PC-9 (cell line): ENCODE measurements at places on chromosomes 3 and 15. TPM values are rescaled to one million over a fixed set of nuclear protein-coding genes. Genes with fewer than 3 reads are reported as not detected.

DNA sequence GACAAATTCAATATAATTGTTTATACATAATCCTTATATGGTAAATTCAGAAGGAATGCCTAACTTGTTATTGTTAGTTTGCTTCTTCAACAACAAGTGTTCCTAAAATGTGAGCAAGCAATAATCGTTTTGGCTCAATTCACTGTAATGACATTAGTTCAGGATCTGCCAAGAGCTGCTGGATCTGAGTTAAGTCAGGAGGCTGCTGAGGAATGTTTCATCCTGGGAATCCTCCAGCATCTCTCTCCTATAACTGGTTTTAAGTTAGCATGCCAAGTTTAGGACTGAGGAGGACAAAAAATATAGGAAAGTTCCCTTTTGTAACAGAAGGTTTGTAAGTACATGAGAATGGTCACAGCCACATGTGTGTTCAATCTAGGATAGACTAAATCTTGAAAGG is 4.9 kb upstream of the GTF2A2 start:
- H3K36me3 ChIP-seq, result peaks cover 3% of the 10 kb centered on the region
- no peak overlapping the region for H3K27ac ChIP-seq
- H3K27me3 ChIP-seq, result no peaks in the 10 kb centered on the region
- no peaks in the 10 kb centered on the region for H3K4me1 ChIP-seq

ADIPOQ gene
- total RNA-seq, result not detected in 2 replicates

- no peaks in the 10 kb centered on the region for H3K27me3 ChIP-seq
- H3K4me3 ChIP-seq, result no peak overlapping the region
- no peaks in the 10 kb centered on the region for H3K4me1 ChIP-seq
- no peak for DNase-seq
- no peaks in the 10 kb centered on the region for H3K36me3 ChIP-seq
- no peak overlapping the region for H3K27ac ChIP-seq
Observed at GRCh38 chr15:88509964-88510363, 36.5 kb downstream of the DET1 start.

DNA sequence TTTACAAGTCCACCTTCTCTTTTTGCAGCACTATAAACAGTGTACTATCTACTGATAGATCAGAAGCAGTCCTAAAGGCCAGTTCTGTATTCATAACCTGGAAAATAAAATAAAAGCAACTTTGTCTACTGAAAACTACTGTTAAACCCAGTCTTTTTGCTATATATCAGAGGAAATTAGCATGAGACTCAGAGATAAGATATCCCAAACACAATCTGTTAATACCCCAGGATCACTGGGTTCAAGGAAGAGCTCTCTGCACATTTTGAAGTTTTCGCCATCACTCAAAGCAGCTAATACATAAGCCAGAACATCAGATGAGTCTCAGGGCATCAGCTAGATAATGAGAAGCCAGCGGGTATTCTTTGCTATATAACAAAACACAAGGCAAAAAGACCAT is 21.8 kb downstream of the OSBPL10 start:
- no peaks in the 10 kb centered on the region for H3K27me3 ChIP-seq
- H3K4me1 ChIP-seq, result peaks cover 8% of the 10 kb centered on the region; the same call in 1 of the 2 replicates
- H3K27ac ChIP-seq, result no peak overlapping the region
- no peaks in the 10 kb centered on the region for H3K36me3 ChIP-seq

- H3K4me3 ChIP-seq, result no peak overlapping the region
- H3K27ac ChIP-seq, result no peak overlapping the region
- DNase-seq, result no peak
- H3K36me3 ChIP-seq, result no peaks in the 10 kb centered on the region
- no peaks in the 10 kb centered on the region for H3K27me3 ChIP-seq
- H3K4me1 ChIP-seq, result no peaks in the 10 kb centered on the region
Observed at GRCh38 chr15:25236861-25237155, 202.0 kb downstream of the UBE3A start.

C3orf70 gene
- total RNA-seq, result not detected in 2 replicates

ABI3BP gene
- 3.4 and 4.2 TPM in 2 replicates for total RNA-seq

DNA sequence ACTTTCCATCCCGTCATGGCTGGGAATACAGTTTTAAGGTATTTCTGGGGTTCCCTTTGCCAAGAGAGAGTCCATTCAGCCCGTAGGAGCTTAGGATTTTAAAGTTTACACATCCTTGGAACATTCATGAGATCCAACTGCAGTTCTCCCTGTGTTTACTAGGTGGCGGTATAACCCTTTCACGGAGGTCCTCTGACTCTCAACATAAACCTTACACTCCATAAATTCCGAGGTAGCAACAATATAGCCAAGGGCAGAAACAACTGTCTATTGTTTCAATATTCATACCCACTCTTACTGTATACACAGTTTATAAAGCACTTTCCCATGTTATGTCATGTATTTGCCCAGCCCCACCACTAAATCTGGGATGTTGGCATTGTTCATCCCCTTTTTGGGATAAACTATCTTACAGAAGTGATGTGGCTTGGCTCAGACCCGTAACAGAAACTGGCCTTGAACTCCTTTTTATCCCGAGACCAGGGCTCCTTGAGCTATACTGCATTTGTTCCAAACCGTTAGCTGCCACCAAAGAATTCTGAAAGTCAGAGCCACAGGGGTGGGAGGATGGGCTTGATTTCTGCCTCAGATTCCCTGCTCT is 69.2 kb upstream of the COL6A5 start:
- H3K27ac ChIP-seq, result no peak overlapping the region
- peaks cover 31% of the 10 kb centered on the region for H3K27me3 ChIP-seq
- no peaks in the 10 kb centered on the region for H3K4me1 ChIP-seq
- DNase-seq, result peak; percentile 51

DNA sequence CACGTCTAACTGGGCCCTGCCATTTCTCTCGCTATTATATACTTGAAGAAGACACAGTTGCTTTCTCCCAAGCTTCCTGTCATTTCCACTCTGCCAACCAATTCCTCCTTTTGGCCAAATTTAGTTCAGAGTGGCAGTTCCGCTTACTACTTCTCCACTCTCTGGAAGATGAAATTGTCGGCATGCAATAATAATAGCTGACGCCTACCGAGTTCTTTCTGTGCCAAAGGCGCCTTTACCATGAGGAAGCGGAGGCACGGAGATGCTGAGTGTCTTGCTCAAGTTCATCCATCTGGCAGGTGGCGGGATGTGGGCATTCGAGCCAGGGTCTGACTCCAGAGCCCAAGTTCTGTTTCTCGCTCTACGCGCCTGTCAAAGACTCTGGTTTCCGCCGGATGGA is 14.6 kb upstream of the NRROS start:
- no peaks in the 10 kb centered on the region for H3K36me3 ChIP-seq
- H3K27ac ChIP-seq, result no peak overlapping the region
- H3K4me3 ChIP-seq, result no peak overlapping the region
- H3K4me1 ChIP-seq, result no peaks in the 10 kb centered on the region
- DNase-seq, result no peak

- H3K4me1 ChIP-seq, result no peaks in the 10 kb centered on the region
- H3K4me3 ChIP-seq, result no peak overlapping the region
- DNase-seq, result no peak
- H3K27ac ChIP-seq, result no peak overlapping the region
Observed at GRCh38 chr3:172071780-172072330, 32.5 kb downstream of the FNDC3B start.

DNA sequence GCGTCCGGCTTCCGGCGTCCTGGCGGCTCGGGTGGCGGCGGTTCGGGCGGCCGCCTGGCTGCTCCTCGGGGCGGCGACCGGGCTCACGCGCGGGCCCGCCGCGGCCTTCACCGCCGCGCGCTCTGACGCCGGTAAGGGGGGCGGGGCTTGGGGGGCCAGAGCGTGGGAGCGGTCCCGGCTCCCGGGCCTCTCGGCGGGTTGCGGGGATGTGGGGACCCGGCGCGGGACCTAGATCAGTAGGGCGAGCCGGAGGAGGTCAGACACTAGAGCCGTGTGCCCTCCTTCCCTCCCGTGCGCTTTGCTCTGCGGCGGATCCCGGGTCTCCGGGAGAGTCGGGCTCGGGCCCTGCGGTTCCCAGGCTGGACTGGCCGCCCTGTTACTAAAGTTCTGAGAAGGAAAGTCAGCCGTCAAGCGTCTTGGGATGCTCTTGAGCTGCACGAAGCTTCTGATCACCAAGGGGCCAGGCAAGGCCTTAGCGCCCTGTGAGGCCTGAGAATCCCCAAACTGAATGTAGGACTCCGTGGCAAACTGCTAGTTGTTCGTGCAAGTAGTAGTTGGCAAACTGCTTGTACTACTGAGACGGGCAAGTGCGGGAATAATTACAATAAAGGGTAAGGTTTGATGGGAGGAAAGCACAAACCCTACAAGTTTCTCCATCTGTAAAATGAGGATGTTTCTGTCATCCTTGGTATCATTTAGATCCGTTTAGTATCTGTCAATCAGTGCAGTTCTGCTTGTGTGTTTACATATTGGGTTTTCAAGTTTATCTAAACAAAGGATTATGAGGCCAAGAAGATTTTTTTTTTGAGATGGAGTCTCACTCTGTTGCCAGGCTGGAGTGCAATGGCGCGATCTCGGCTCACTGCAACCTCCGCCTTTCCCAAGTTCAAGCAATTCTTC is 587 bp downstream of the PIGX start:
- H3K4me3 ChIP-seq, result peak overlapping the region; percentile 93
- DNase-seq, result no peak
- peak overlapping the region; percentile 43 for H3K27ac ChIP-seq
- H3K4me1 ChIP-seq, result peaks cover 18% of the 10 kb centered on the region

GASK1A gene
- total RNA-seq, result not detected in 2 replicates

CD200R1 gene
- total RNA-seq, result 0.20 and 0.63 TPM in 2 replicates

DNA sequence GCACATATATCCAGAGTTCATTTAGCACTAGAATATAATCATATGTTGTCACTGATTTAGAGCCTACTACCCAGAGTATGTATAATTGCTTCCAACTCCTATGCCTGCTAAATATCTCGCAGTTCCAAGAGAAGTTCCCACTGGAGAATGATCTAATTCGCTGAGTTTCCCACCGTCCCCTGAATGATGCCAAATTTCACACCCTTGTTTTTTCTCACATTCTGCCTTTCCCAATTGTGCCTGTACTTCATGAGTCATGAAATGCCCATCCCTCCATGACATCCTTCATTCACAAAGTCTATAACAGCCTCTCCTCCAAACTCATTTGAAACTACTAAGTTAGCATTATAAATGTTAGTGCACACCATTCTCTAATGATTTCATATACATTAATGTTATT is 177.2 kb downstream of the CBLB start:
- no peak for DNase-seq
- no peak overlapping the region for H3K4me3 ChIP-seq
- H3K27me3 ChIP-seq, result no peaks in the 10 kb centered on the region
- no peak overlapping the region for H3K27ac ChIP-seq
- H3K4me1 ChIP-seq, result no peaks in the 10 kb centered on the region

DNA sequence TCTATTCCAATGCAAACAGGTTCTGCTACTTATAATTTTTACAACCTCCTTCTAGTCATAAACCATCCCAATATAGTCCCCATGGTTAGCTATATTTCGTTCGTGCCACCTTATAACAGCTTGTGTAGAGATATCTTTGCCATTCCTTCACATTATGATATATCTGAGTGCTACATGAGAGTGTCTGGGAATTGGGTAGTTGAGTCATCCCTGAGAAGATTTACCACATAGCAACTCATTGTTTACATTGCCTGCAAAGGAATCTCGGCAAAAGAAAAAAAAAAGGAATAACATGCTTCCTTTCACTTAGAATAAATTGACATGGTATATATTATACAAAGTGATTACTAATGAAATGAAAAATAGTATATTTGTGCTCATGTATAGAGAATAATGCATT is 86.0 kb upstream of the VGLL3 start:
- peak; percentile 79 for DNase-seq
- no peak overlapping the region for H3K27ac ChIP-seq
- peaks cover 13% of the 10 kb centered on the region for H3K4me1 ChIP-seq
- H3K4me3 ChIP-seq, result no peak overlapping the region
- no peaks in the 10 kb centered on the region for H3K27me3 ChIP-seq

GRCh38 chr3:124442463-124442862 is 287.8 kb upstream of the UMPS start:
- no peak for DNase-seq
- H3K27ac ChIP-seq, result no peak overlapping the region
- H3K4me1 ChIP-seq, result no peaks in the 10 kb centered on the region

GRCh38 chr3:110564674-110565073 is 506.9 kb upstream of the NECTIN3 start:
- H3K36me3 ChIP-seq, result no peaks in the 10 kb centered on the region
- no peak overlapping the region for H3K27ac ChIP-seq
- no peak for DNase-seq
- 0 out of 2 replicates have a peak, but pooled peaks cover 9% of the 10 kb centered on the region for H3K4me1 ChIP-seq
- H3K27me3 ChIP-seq, result no peaks in the 10 kb centered on the region

BBX gene
- total RNA-seq, result 91.7 and 92.5 TPM in 2 replicates

GRCh38 chr3:58560771-58561311 is 16.4 kb downstream of the FAM107A start:
- H3K27me3 ChIP-seq, result no peaks in the 10 kb centered on the region
- no peak overlapping the region for H3K4me3 ChIP-seq
- no peak overlapping the region for H3K27ac ChIP-seq
- H3K36me3 ChIP-seq, result no peaks in the 10 kb centered on the region

DNA sequence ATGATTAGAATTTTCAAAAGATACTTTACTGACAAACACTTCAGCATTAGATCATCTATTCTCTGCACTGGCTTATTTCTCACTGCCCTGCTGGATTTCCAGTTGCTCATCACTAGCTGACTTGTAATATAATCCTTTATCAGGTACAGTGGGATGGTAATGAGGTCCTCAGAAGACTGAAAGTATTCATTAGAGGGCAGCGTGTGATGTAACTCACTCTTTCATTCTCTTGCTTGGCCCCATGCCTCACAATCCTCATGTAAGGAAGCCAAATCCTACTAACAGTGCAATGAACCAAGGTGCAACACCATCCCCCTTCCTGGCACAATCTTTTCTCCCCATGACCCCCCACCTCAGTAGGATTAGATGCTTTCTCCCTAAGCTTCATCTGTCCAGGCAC is 289.9 kb downstream of the CTNNB1 start:
- no peak overlapping the region for H3K27ac ChIP-seq
- H3K4me1 ChIP-seq, result no peaks in the 10 kb centered on the region
- H3K27me3 ChIP-seq, result no peaks in the 10 kb centered on the region

- no peak overlapping the region for H3K27ac ChIP-seq
- no peak overlapping the region for H3K4me3 ChIP-seq
- no peaks in the 10 kb centered on the region for H3K27me3 ChIP-seq
Observed at GRCh38 chr3:145183261-145183660, 977.7 kb downstream of the PLOD2 start.

TPRG1 gene
- 1.7 and 1.9 TPM in 2 replicates for total RNA-seq

COL6A6 gene
- not detected in 2 replicates for total RNA-seq
